SJCRH30 (cell line): ENCODE measurements at places on chromosomes 3 and 15. TPM values are rescaled to one million over a fixed set of nuclear protein-coding genes. Genes with fewer than 3 reads are reported as not detected.

GRCh38 chr3:35241236-35241635 is 398.1 kb upstream of the ARPP21 start:
- DNase-seq = no peak

- no peak for DNase-seq
Observed at GRCh38 chr3:2790266-2790815, 319.8 kb downstream of the IL5RA start.

SH2D7 gene
- total RNA-seq = 0.08 and 0.36 TPM in 2 replicates

- no peak for DNase-seq
Observed at GRCh38 chr15:81507831-81508230, 133.8 kb upstream of the TMC3 start.

GRCh38 chr3:185851046-185851445 is 26.2 kb upstream of the IGF2BP2 start:
- DNase-seq = no peak

- DNase-seq = no peak
Observed at GRCh38 chr15:86645925-86646500, 566.3 kb downstream of the AGBL1 start.

DNA sequence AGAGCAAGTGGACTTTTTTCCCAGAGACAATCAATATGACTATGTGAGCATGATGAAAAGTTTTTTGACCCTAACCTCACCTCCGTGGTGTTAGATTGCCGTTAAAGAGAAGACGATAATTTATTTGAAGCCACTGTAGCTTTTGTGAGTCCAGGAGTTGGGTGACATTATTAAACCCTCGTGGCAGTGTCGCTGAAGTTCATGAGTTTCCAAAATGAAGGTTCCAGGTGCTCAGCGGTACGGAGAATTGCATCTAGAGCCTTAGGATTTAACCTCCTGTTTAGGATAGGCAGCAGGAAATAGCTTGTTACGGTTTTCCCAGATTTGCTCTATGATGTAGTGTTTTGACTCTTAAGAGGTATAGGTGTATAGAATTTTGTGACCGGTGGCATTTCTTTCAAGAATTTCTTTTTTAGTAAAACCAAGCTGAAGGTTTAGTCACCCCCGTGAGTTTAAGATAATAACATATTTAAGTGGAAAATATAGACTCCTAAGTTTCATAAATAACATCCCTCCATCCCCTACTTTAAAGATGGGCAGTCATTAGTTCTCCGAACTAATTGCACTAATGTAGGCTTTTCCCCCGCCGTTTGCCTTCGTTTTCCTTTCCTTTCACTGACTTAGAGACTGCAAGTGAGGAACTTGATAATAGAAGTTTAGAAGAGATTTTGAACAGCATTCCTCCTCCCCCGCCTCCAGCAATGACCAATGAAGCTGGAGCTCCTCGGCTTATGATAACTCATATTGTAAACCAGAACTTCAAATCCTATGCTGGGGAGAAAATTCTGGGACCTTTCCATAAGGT is 2.0 kb downstream of the SMC4 start:
- peak; percentile 58 for DNase-seq
